ENCODE measurements at places on chromosomes 7 and 10. TPM values are rescaled to one million over a fixed set of nuclear protein-coding genes. Genes with fewer than 3 reads are reported as not detected.

DNA sequence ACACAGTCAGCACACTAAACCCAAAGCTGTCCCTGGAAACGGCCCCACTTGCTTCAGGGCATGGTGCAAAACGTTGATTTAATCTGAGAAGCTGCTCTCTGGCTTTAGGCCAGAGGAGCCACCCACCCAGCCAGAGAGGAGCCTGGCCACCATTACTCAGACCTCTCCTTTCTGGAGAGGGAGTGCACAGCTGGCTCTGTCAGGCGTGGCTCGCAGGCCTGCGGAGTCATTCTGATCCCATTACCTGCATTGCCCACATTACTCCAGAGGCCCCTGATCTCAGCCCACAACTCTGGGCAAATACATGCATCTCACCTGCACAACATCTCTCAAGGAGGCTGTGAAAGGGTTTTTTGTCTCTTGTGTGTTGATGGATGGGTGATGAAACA lies 370.0 kb upstream of the IGFBP3 start:
- no peak for DNase-seq

Gene TAX1BP1
- total RNA-seq = 125 TPM

GRCh38 chr10:133473270-133473669 lies 19.5 kb downstream of the SCART1 start:
- no peak for DNase-seq

Gene SLC35G1
- total RNA-seq = 13.6 TPM

Gene ANKRD61
- 0.18 TPM for total RNA-seq

Gene ELFN1
- 39.0 TPM for total RNA-seq

DNA sequence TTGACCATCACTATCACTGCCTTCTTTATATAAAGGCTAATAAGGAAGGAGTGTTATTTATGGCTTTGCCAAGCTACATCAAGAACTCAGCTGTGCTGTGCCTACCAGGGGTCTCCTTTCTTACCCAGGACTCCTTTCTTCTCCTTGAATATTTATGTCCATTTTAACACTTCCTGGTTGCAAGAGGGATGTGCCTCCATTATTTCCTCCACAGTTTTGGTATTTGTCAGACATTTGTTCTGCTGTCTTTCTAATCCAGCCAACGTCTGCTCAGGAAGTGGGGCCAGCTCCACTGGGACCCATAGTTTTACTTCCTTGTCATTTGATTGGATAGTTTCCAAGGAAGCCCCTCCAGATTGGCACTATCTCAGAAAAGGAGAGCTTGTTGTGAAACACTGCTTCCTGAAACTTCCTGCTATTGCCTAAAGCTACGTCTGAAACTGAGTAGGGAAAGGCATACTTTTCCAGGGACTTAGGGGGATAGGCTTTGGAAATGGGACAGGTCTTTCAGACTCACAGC lies 6.6 kb upstream of the STRIP2 start:
- no peak for DNase-seq

DNA sequence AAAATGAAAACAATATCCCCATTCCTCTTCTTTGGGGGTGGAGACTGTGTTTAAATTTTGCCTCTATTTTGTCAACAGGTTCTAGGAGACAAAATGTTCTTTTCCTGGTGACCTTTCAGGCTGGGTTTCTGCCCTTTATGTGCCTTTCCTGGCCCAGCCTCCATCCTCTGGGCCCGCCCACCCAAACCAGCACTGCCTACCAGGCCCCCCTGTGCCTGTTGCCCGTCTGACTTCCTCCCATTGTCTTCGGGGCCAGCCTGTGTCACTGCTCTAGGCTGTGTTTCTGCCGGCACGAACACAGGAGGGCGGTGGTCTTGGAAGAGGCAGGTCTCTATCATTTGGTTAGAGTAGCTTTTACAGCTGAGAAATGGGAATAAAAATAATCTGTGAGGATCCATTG lies 13.9 kb downstream of the TSPAN14 start:
- DNase-seq = no peak

- DNase-seq = no peak
These were observed 24.5 kb downstream of the ZC3HAV1L start for GRCh38 chr7:139011373-139011772.

- no peak for DNase-seq
These were observed 466.1 kb downstream of the GRID1 start for GRCh38 chr10:85900487-85900886.

- DNase-seq = no peak
These were observed 45.9 kb downstream of the AKR1D1 start for GRCh38 chr7:138122162-138122561.

DNA sequence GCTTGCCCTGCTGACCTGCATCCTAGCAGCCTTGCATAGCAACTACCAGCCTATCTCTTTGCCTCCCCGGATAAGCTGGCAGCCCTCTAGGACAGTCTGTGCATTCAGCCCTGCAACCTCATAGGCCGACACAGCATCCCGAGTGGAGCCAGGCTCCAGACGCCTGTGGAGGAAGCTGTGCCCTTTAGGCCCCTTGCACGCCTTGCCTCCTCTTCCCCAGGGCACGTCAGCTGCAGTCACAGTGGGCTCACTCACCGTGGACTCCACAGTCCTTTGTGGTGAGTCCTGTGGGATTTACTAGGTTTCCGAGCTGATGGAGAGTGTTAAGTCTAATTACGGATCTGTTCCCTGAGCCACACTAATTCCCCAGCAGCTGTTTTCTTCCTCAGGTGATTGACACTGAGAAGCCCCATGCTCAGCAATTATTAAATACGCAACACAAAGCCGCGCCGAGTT lies 540.0 kb downstream of the TCERG1L start:
- DNase-seq = no peak

GRCh38 chr10:14560274-14560673 lies 214.4 kb downstream of the FAM107B start:
- no peak for DNase-seq

DNA sequence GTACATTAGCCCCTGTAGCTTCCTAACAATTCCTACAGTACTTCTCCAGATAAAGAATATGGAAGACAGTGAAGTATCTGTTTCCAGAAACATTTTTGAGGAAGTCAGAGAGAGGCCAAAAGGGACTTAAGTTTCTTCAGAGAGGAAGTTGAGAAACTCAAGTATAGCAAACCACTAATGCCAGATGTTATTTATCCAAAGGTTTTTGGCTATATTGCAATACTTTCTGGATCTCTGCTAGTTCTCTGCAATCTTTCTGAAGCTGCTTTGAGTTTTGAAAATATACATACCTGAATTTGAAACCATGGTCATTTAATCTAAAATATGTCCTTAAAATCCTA lies 64.7 kb downstream of the BICC1 start:
- DNase-seq = no peak

- no peak for DNase-seq
These were observed 148.8 kb downstream of the LRRC4 start for GRCh38 chr7:127882313-127882920.

DNA sequence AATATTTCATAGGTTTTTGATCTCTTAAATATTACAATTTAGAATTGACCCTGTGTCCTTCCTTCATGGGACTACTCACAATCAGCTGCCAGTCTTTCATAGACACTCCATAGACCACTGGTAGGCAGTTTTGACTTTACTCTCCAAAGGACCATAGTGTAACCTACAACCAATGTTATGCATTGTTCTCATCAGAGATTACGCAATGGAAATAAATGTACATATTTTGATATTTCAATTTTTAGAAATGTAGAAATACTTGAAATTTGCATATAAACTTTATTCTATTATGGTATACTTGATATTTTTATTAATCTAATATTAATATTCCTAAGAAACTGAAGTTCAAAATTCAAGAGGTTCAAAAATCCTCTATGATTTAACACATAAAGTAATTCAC lies 446.4 kb upstream of the KCND2 start:
- DNase-seq = no peak

DNA sequence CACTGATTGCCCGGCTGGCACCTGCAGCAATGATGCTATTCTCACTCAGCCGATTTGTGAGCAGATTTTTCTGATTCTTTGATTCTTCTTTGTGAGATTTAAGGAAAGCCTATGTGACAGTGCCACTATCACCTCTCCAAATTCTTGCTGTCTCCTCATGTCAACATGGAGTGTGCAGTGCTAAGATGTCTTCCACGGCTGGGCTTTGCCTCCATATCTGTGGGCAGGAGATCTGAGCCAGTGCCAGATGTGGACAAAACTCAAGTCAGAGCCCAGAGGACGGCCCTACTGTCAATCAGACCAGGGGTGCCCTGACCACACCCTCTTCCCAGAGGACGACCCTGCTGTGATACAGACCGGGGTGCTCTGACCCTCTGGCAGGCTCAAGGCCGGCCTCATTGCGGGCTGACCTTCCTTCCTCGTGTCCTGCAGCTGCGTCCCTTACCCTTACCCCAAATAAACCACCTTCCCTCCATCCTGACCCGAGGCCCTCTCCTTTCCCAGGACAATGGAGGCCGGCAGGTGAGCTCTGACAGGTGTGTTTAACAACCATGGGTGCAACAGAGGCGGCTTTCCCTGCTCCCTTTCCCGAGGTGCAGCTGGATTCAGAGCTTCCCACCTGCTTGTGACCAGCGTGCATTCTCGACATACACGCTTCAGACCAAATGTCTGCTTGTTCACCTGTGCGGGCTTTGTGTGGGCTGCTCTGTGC lies 221.4 kb downstream of the ADARB2 start:
- no peak for DNase-seq

DNA sequence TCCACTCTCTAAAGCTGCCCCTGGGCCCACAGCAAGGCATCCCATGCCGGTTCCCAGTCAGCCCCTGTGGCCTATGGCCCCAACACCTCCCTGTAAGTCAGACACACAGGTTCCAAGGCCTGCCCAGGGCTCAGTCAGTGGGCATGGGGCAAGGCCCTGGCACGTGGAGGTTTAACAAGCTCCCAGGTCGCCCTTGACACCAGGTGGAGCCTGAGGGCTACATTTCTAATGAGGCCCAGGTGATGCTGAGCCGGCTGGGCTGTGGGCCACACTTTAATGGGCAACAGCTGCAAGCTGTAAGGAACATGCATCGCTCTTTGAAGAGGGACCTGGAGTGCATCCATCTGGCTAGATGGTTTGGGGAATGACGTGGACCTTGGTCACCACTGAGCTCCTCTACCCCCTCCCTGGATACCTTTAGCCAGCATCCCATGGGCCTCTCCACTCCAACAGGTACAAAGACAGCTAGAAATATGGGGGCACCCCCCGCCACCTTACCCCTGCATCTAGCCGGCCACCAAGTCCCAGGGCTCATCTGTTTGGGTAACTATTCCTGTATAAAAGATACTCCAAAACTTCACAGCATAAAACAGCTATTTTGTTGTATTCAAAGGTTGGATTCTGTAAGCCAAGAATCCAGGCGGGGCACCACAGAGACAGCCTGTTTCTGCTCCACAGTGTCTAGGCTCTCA lies 122.5 kb downstream of the OAT start:
- DNase-seq = no peak

- DNase-seq = no peak
These were observed 291.6 kb upstream of the CELF2 start for GRCh38 chr10:10726101-10726500.

Gene LIPF
- total RNA-seq = not detected

DNA sequence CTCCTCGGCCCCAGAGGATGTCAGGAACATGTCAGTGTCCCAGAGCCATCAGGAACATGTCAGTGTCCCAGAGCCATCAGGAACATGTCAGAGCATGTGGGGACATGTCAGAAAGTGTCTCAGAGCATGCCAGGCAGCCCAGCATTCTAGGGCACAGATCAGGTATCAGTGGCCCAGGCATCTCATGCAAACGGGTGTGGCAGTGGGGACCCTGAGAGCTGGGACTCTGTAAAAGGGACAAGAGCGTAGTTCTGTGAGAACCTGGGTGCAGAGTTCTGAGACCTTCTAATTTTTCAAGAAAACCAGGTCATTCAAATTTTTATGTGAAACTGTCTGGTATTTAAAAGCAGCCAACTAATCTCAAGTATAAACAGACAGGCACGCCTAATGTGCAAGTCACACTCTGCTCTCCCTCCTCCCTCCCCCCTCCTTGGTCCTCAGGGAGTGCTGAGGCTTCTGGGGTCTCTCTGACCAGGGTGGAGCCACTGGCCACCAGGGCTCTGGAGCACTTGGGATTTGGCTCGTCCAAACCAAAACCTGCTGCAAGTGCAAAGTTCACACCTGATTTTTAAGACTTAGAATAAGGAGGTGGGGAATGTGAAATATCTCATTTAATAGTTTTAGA lies 64.6 kb downstream of the ALOX5 start:
- DNase-seq = no peak

Gene HABP2
- total RNA-seq = 0.13 TPM

DNA sequence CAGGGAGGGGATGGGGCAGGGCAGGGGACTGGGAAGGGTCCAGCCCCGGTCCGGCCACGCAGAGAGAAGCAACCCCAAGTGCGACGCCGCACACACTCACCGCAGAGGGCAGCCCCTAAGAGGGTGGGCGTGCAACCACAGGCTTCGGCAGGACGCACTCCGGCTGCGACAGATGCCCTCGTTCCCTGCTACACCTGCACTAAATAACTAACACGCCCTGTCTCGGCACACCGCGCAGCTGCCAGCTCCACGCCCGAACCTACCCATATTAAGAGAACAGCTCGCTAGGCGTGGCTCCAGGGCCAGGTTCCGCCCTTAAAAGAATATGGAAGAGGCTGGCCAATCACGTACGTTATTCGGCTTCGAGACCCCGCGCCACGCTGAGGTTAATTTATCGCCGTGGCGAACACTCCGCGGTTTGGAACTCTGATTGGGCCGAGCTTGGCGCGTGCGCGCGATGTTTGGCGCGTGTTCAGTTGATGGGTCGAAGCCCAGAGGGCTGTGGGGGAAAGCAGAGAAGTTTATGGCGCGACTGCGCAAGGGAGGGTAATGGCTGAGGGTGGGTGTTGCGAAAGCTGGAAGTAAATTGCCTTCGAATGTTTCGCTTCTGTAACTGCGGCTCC lies 91.1 kb downstream of the OR13A1 start:
- no peak for DNase-seq

Gene PRKCQ
- total RNA-seq = 0.23 TPM

GRCh38 chr10:28082316-28082715 lies 83.4 kb upstream of the ODAD2 start:
- no peak for DNase-seq

GRCh38 chr7:96484091-96484490 lies 162.2 kb upstream of the SLC25A13 start:
- DNase-seq = no peak

- DNase-seq = no peak
These were observed 605.8 kb upstream of the MGMT start for GRCh38 chr10:128861018-128861901.

GRCh38 chr7:39811161-39811614 lies 138.9 kb upstream of the CDK13 start:
- no peak for DNase-seq

- no peak for DNase-seq
These were observed 103.1 kb downstream of the KLF6 start for GRCh38 chr10:3681642-3682554.

Gene C10orf53
- total RNA-seq = not detected

- no peak for DNase-seq
These were observed 26.7 kb upstream of the CD36 start for GRCh38 chr7:80611779-80612178.

GRCh38 chr10:87547734-87548311 lies 43.1 kb downstream of the MINPP1 start:
- peak; percentile 36 for DNase-seq

GRCh38 chr7:20351901-20352300 lies 21.2 kb downstream of the ITGB8 start:
- DNase-seq = no peak

Data from Panc1 (cell line).